ENCODE measurements at places on chromosomes 4 and X.

DNA sequence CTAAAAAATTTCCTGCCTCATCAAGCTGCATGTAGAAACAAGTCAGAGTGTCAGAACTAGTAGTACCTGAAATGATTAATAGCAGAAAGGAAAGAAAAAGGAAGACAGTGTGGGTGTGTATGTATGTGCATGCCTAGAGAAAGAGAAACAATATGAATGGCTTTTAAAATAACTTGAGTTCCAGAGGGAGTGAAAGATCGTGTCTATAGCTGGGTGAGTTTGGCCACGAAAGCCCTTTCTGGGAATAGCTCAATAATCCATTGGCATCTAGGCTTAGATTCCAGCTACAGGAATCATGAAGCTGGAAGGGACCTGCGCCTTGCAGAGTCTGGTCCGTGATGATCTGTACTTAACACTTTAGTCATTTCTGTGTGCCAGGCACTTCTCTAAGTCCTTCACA lies 195.6 kb downstream of the RAPGEF2 start:
- DNase-seq: no peak

DNA sequence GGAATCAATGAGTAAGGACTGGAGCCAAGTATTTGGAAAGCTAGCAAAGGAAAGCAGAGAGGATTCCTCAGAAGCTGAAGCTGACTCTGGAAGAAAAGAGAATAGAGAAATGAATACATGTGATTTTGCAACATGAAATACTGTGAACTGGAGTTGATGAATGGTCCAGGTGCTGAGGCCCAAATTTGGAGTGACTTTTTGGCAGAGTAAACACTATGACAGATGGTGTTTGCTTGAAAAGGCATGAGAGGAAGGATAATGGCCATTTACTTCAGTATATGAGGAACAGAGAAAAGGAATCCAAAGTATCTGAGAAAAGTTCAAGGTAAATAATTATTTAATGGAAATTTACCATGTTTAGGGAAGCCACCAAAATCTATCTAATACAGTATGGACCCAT lies 236.7 kb downstream of the SLITRK2 start:
- DNase-seq: no peak

DNA sequence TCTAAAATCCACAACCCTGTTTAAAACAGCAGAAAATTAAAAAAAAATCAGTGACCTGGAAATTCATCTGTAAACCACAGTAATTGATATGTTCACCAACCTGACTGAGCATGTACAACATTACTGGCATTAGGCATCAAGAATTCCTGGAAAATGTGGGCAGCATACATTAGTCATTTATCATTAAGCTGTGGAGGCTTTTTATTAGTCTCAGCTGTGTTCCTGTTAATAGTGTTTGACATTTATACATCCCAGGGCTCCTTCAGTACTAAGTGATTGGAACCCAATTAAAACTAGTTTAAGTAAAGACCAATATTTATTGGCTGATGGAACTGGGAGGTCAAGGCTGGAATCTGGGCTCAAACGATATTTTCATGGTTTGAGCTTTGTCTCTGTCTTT lies 227.3 kb upstream of the GIMD1 start:
- no peak for DNase-seq

GRCh38 chrX:70494441-70494840 lies 49.8 kb downstream of the DLG3 start:
- no peak for DNase-seq

GRCh38 chr4:176539785-176540175 lies 220.0 kb downstream of the SPCS3 start:
- no peak for DNase-seq

DNA sequence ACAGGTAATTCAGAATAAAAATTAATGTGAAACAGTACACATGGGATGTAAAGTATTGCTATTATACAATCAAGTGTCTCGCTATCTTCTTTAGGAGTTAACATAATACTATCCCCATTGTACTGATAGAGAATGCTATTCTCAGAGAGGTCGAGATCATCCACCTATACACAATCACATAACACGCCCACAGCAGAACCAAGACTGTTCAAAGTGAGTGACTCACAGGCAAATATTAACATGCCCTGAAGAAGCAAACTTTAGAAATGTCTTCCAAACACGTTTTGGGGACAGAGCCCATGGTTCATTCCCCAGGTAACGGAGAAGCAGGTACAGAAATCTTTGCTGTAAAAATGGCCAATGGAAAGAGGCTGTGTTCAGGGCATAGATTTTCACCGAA lies 50.1 kb upstream of the PHKA2 start:
- DNase-seq: no peak

- DNase-seq: no peak
Observed at GRCh38 chr4:98285676-98286075, 24.5 kb downstream of the RAP1GDS1 start.

- DNase-seq: no peak
Observed at GRCh38 chr4:71272976-71273375, 65.8 kb upstream of the SLC4A4 start.

- DNase-seq: no peak
Observed at GRCh38 chr4:132227151-132227856, 921.8 kb upstream of the PCDH10 start.

DNA sequence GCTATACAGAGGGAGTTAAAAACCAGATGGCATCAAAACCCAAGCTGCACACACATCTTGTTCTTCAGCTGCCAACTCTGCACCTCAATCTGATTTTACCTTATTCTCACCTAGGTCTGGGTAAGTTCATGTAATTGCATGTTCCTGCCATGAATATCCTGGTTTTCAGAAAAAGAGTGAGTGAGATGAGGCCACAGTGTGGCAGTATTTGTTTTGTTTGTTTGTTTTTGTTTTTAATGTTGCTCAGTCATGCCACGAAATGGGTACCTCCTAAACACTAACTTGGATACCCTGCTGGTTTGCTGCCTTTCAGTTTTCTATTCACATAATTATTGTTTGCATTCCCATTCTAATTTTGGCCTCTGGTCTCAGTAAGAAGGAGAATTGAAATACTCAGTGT lies 22.5 kb downstream of the TMEM164 start:
- no peak for DNase-seq

GRCh38 chr4:76606645-76607265 lies 171.7 kb downstream of the SHROOM3 start:
- no peak for DNase-seq

- no peak for DNase-seq
Observed at GRCh38 chrX:78327370-78328086, at the start of gene CYSLTR1. Gene CYSLTR1, minus strand, starts transcription at chrX:78327611. Its CDS starts 53,865 bp downstream, at chrX:78273746.
